HS-27A (cell line): ENCODE measurements at places on chromosomes 4 and X.

DNA sequence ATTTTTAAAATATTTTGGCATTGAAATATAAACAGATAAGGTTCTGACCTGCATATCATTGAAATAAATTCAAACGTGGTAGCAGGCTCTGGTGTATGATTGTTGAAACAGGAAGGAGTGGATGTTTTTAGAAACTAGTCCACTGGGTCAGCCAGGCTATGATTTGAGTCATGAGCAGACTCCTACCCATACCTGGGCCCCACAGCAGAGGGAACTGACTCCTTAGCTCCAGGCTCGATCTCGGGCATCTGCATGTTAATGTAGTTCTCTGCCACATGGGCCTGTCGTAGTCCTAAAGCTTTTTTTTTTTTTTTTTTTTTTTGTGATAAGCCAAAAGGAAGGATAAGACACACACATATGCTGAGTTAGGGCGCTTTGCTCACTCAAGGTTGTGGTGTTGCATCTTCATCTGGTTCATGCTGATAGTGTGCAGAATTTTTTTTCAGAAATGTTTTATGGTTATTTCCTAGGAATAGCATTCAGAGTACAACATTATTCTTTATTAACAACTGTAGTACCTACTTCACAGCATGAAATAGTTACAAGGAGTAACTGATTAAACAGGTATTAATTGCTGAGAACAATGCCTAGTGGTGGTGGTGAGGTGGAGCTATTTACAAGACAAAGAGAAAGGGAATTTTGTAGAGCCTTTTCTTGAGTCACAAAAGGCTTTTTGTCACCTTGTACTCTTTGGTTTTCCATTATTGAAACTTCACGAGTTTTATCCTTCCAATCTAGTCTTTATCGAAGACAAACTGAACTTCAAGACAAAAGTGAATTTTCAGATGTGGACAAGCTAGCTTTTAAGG, 27.3 kb downstream of the OFD1 start:
- DNase-seq, result no peak

DNA sequence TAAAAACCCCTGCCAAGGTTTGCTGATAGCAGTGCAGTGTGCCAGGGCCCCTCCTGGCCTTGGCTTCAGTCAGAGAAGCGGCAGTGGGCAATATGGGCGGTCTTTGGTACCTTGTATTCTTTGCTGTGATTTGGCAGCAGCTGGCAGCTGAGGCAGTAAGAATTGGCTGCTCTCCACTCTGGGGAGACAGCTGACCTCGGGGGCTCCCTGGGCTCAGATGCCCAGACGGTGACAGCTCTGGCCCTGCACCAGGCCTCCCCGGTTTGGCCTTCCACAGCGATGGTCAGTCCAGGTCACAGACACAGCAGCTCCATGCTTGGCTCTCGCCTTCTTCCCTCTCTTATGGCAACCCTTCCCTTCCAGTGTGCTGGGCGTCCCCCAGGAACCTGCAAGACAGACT, 330.9 kb downstream of the BCOR start:
- no peak for DNase-seq

DNA sequence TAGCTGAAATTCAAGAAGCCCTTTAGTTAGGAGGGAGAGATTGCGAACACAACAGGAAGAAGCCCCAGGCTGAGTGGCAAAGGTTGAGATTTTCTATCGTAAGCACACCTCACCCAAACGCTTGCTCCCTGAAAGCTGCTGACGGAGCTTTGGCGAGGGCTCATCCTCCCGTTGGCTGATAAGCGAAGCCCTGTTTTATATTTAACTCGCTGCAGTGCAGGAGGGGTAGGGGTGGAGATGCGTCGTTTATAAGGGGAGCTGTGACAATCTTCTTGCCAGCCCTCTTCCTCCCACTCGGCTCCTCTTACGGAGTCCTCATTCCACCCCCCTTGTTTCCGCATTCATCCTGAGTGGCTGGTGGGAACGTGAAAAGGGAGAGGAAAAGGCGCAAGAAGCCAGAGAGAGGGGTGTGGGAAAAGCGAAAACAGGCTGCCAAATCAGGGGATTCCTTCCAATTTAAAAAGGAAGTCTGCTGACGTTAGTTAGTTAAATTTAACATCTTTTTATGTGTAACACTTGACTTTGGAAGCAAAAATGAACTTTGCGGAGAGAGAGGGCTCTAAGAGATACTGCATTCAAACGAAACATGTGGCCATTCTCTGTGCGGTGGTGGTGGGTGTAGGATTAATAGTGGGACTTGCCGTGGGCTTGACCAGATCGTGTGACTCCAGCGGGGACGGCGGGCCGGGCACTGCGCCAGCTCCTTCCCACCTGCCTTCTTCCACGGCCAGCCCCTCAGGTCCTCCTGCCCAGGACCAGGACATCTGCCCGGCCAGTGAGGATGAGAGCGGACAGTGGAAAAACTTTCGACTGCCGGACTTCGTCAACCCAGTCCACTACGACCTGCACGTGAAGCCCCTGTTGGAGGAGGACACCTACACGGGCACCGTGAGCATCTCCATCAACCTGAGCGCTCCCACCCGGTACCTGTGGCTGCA, at the start of gene ENPEP:
Gene ENPEP (plus strand): TSS at position 275 of the 938 bp plus-strand sequence. CDS start 260 bp downstream, at position 535.
- DNase-seq, result no peak

GRCh38 chr4:88035292-88035691, 27.9 kb downstream of the PKD2 start:
- DNase-seq, result no peak

- no peak for DNase-seq
These were observed 16.2 kb downstream of the POU4F2 start for GRCh38 chr4:146654687-146655520.

DNA sequence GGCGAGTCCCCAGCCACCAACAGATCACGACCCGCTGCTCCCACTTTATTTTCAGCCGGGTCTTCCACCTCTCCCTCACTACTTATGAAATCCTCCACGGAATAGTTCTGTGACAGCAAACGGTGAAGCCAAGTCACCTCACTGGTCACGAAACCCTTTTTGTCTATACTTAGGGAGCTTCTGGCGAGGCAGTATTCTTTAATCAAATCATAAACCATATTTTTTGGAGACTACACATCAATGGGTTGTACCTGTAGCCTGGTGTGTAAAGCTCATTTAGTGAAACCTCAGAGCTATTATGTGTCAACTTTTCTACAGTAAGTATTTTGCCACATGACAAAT, 809 bp upstream of the H2AZ1 start:
- DNase-seq, result no peak

GRCh38 chr4:168506014-168506413, 9.2 kb downstream of the PALLD start:
- no peak for DNase-seq

DNA sequence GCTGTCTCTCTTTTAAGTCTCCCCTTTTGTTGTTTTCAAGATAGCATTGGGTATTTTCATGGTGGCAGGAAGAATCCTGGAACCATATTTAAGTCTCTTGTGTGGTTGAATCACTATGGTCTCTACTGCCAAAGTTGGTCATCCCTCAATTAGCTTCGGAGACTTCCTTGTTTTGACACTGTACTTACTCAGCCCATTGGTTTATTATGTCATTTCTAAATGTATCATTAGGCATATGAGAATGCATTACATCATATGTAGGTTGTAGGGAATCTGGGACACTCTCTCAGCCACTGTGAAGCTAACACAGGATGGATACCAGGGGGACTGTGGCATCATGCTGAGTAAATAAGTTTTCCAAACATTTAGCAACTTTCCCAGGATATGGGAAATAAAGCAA, 211.8 kb downstream of the DTHD1 start:
- no peak for DNase-seq

- no peak for DNase-seq
These were observed 110.8 kb upstream of the H2AZ1 start for GRCh38 chr4:100060765-100061416.

DNA sequence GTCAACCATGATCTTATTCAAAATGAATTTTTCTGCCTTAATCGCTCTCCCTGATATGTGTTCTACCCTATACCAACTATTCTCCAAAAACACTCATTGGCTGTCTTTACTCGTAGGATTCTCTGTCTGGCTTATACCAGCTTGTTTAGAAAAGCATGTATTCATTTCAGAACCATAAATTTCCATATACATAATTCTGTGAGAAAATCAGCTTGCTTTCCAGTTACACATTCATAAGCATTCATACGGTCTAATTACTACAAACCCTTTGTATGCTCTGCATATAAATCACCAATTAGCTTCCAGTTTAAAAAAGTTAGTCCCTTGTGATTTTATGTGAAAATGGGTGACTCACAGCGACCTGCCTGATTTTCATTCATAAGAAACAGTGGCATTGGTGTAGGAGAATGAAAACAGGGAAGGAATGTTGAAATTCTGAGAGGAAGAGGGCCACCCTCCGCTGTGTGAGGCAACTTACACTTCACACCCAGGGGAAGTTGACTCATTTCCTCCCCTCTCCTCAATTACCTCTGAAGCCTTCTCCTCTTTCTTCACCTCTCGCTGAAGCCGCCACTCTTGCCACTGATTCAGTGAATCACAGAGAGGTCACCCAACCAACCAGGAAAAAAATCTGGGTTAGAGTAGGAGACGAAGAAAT, 63.3 kb downstream of the MEPE start:
- peak; percentile 68 for DNase-seq

GRCh38 chr4:5705647-5706320, 2.6 kb downstream of the EVC2 start:
- DNase-seq, result no peak

DNA sequence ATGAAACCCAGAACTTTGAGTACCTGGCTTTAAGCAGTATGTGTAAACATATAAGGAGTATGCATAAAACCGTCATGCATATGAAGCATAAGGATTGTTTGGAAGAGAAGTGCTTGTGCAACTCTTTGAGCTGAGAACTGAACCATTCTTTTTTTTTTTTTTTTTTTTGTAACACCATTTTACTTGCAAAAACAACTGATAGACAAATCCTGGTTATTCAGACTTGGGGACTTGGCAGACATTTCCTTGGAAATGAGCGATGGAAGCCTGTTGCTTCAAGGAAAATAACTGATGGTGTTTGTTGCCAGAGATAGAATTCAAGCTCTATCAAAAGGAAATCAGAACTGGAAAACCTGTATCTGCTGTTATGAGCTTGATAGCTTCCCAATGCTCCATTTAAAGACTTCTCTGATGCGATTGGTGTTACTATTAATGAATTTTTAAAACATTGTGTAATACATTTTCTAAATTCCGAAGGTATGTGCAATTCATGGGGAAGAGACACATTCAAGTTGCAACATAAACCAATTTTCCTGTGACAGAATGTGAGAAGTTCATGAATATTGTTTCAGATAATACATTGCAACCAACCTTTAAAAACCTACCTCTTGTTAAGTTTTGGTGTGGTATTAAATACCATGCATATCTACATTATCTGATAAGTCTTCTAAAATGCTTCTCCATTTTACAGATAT, 47.0 kb upstream of the FAT1 start:
- DNase-seq, result no peak

DNA sequence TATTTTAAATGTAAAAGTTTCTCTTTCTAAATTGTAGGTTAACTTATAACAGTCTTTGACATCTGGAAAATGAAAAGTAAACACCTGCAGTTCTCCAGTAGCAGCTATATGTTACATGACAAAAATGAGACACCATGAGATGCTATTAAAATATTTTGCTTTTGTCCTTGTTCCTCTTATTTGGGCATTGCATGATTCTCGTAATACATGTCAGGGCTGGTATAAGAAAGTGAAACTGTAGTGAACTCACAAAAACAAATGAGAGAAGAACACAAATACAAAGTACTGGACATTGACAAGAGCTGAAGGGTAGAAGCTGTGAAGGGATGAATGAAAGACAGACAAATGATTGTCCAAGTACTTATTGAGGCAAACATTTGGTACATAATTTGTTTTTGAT, 9.0 kb downstream of the GK2 start:
- no peak for DNase-seq

DNA sequence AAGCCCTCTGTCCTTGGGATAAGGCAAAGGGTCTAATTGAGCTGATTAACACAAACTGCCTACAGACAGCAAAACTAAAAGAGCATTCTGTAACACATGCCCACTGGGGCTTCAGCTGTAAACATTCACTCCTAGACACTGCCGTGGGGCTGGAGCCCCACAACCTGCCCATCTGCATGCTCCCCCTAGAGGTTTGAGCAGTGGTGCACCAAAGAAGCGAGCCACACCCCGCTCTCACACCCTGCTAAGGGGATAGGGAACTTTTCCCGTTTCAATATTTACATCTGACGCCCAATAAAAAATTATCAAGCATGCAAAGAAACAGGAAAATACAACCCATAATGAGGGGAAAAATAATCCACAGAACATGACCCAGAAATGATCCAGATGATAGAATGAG, 46.9 kb upstream of the HSD17B10 start:
- DNase-seq, result no peak

DNA sequence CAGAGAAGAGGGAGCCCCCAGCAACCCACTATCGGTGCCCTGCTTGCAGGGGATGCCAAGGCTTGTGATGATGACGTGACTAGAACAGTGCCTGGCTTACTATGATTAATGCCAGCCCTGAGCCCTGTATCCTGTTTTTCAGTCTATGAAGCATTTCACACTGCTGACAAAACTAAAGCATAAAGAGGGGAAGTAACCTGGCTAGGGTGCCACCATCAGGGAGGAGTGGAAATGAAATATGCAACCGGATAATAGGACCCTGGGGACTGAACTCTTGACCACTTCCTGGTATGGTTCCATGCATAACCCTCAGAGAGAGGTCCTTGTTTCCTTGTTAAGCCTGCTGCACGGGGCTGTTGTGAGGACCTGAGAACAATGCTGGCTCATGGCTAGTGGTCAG, 50.3 kb downstream of the MED28 start:
- no peak for DNase-seq

GRCh38 chrX:40117715-40118285, 20.0 kb upstream of the BCOR start:
- no peak for DNase-seq

GRCh38 chrX:109716431-109717028, 16.5 kb downstream of the ACSL4 start:
- no peak for DNase-seq

- DNase-seq, result no peak
These were observed 299.5 kb downstream of the ARHGAP24 start for GRCh38 chr4:85774489-85774888.

- no peak for DNase-seq
These were observed 10.6 kb upstream of the INTS6L start for GRCh38 chrX:135509885-135510284.

- no peak for DNase-seq
These were observed 53.9 kb downstream of the PPARGC1A start for GRCh38 chr4:23835774-23836478.

GRCh38 chr4:40373636-40374035, 38.5 kb downstream of the CHRNA9 start:
- DNase-seq, result no peak

DNA sequence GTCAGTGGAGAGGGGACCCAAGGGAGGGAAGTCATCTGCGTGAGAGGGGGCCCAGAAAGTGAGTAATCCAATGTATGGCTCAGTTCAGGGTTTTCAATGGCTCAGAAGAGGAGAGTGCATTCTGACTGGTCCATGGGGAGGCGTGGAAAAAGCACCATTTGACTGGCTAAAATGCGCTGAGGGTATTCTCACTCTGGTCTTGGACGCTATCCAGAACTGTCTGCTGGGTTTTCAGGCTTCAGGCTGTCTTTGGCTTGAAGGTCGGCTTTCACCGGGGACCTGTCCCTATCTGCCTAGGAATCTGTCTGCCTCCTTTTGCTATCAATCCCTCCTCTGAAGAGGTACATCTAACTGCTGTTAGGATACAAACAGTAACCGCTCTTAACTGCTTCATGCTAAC, 26.4 kb downstream of the EPGN start:
- no peak for DNase-seq
